ENCODE measurements at places on chromosomes 2 and 18.

DNA sequence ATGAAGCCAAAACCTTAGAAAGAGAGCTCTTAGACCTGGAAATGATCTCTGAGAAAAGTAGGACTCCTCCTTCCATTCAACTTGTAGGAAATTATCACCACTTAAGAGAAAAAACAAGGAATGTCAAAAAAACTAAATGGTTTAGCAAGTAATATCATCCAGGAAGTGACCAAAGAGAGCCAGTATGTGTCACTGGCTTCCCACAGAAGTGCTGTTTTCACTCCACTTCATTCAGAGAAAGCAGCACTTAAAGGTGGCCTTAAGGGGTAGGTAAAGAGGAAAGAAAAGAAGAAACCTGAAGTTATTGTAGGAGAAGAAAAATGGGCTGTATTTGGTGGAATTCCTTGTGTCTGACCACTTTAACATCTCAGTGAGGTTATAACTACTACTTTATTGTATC is 414.4 kb upstream of the ETAA1 start:
- no peak for DNase-seq

DNA sequence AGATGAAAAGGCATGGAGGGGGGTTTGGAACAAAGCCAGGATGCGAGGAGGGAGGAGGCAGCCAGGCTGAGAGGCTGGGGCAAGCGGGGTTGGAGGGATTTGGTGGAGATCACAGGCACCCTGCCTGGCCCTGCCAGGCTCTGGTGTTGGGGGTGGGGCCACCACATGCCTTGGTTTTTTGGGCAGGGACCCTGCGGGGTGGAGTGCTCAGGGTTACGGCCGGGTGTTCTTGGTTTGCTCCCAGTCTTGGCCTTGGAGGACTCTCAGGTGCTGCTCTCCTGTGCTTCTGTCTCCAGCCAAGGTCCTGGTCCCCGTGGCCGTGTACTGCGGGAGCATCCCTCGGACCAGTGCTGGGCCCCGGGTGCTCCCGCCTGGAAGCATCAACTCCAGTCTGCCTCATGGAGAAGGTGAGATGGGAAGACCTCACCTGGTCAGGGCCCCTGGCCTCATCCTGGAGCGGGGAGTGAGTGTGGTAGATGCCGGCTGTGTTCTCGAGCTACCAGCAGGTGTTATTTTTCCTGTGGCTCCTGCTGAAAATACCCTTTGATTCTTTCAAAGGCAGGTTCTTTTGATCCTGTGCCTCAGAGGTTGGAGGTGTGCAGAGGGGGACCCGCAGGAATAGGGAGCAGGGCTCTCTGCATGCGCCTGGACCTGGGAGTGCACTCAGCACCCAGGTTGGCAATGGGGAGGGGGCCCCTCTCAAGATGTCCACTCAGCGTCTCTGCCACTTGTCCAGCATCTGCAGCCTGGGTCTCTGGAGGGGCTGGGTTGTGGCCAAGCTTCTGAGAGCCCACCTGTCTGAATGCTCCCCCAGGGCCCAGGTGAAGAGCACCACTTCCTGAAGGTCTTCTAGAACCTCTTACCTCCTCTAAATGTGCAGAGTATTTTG is 17.0 kb downstream of the TOGARAM2 start:
- DNase-seq: no peak

DNA sequence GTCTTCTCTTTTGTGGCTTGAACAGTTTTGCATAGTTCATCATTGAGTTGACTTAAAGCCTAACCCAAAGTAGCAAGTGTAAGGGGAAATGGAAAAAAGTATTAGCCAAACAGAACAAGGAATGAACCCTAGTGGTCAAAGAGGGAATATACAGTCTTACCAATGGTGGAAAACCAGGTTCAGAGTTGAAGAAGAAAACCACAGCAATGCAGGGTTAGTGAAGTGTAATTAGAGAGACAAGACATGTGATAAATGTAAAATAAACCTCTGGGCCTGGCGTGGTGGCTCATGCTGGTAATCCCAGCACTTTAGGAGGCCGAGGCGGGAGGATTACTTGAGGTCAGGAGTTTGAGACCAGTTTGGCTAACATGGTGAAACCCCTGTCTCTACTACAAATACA is 2.4 kb downstream of the TTN start:
- peak; percentile 36 for DNase-seq

DNA sequence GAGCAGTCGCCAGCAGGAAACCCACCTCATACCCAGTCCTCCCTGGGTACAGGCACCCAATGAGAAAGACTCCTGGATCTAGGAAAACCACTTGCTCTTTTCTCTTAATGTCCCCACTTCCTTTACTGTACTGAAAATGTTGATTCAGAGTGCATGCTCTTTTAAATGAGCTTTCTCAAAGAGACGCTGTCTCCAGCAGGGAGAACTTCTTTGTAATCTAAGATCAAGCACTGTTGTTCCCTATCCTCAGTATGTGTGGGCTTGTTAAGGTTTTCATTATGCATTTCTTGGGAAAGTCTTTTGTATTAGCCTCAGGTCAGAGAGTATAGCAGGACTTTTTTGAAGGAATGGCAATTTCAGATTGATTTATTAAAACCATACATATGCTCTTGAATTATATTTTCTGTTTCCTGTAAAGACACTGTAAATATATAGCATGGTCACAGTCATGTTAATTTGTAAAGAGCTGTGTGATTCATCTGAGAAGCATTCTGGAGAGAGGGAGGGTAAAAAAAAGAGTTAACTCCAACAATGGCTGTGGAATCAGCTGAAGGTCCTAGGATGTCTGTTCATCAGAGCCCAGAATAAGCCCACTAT is 178.1 kb downstream of the MGAT5 start:
- peak; percentile 32 for DNase-seq

GRCh38 chr2:127172306-127172705 is 47.8 kb downstream of the CYP27C1 start:
- DNase-seq: no peak

DNA sequence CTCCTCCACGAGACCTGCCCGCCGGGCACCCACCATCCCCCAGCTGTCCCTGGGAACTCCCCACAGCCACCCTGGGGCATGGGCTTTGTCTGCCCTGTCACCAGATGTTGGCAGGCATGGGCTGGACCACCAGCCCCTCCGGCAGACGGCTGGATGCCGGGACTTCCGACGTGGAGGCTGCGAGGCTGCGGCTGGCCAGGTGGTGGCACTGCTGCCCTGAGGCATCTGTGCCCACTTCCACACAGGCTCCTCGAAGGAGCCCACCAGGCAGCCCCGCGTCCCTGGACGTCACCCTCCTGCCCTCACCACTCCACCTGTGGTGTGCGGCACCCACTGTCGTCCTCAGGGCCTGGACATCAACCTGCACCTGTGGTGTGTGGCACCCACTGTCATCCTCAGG is 319.9 kb upstream of the SALL3 start:
- DNase-seq: no peak
